HCT116 (cell line): ENCODE measurements at places on chromosomes 7 and 10.
A peak's percentile ranks its signal among the peaks of the same experiment; 100 is the strongest.

DNA sequence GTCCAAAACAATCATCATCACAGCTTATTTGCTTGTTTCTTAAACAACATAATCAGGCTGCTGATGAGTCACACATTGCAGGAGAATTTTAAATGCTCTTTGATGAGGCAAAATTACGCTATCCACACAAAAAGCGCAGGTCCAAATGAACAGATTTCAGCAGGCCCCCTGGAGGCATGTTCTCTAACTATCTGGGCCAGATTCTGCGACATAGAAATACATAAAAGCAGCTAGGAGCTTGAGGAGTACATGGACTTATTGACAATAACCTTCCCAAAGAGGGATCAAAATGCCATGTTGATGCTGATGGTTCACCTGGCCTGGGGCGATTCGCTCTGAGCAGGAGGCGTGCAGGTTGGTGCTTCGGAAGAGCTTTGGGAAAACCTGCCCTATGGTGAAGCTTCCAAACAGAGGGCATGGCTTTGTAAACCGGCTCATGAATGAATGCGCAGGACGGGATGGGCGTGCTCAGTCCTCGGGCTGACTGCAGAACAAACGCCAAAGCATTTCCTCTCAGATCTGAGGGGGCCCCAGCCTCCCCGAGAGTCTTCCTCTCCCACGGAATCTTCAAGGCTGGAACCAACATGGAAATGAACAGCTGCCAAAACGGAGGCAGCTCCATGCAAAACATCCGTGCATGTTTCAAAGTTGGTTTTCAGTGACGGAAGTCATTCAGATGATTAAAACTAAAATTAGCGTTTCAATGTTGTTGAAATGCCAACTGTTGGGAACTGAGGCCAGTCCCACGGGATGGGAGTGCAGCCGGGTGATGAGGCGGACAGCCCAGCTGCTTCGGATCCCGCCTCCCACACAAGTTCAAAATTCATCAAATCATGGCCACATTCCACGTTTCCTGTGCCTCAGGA is 179.6 kb downstream of the TCERG1L start:
- no peak for DNase-seq

- DNase-seq = no peak
Observed at GRCh38 chr10:70498970-70499835, 20.6 kb downstream of the PALD1 start.

DNA sequence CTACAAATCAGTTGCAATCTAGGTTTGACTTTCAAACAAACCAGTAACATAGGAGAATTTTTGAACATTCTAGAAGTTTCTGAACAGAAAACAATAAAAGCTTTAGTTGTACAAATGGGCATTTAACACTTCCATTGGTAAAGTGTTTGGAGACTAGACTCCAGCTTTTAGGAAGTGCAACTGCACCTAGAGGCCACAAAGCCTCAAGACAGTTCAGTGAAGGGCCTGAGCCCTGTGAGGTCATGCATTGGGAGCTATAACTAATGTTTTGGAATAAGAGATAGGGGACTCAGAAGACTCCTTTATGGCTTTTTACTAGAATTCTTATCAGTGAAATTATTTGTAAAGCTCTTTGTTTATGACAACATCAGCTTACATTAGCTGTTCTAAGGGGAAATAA is 3.0 kb upstream of the EPHB6 start:
- no peak for DNase-seq

DNA sequence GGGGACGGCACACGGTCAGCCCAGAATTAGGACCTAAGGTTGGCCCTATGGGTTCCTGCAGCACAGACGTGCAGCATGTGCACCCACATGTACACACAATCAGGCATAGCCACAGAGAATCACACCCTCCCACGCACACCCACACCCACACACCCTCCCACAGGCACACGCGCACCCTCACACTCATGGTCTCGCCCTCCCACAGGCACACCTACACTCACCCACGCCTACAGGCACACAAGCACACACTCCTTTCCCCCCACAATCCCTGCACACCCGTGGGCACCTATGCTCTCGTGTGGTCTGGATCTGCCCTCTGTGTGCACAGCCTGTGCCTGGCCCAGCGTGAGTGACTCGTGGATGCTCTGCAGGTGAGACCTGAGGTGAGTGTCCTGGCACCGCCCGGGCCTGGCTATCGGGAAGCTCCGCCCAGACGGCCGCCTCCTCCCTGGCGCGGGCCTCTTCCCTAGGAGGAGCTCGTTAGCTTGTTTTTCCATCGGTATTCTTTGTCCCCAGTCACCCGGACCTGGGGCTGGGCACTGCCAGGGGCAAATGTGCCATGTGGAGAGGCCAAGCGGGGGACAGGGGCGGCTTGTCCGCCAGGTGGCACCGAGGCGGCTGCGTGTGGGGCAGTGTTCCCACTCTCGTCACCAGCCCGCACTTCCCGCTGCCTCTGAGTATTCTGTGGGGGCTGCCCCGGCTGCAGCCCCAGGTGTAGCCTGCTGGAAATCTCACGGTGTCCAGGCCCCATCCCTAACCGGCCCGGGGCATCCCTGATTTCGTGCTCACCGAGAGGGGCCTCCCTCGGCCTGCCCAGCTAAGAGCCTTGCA is 110.2 kb upstream of the FAM20C start:
- DNase-seq = no peak

GRCh38 chr10:12965571-12965970 is 35.9 kb downstream of the CCDC3 start:
- DNase-seq = no peak

DNA sequence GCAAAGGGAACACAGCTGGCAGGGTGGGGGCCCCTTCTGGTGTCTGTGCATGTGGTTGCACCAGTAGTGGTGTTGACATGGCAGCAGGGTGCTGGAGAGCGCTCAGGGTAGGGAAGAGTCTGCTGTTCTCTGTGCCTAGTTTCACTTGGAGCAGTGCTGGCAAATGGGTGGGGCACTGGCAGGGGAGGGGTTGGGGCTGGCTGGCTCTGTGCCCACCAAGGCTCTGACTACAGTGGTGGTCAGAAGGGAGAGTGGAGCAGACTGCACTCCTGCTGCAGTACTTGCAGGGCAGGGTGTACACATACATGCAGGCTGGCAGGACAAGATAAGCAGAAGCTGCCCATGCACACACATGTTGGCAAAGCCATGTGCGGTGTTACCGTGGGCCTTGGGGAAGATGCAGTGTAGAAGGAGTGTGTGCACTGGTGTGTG is 18.2 kb downstream of the FAM25A start:
- no peak for DNase-seq

DNA sequence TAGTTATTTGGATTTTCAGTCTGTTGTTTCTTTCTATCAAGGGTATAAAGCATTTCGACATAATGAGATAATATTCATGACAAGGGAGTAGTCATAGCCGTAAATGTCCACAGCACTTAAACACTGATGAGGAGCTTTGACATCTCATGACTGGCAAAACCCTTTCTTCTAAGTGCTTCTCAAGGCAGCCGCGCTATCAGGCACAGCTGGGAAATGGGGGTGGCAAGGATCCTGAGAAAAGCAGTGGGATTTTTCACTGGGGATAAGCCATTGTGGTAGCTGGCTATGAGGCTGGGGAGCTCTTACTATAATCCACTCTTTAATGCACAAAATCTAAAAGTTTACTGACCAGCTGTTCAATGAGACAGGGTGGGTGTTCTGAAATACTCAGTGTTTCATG is 493.2 kb upstream of the KLF6 start:
- DNase-seq = no peak

DNA sequence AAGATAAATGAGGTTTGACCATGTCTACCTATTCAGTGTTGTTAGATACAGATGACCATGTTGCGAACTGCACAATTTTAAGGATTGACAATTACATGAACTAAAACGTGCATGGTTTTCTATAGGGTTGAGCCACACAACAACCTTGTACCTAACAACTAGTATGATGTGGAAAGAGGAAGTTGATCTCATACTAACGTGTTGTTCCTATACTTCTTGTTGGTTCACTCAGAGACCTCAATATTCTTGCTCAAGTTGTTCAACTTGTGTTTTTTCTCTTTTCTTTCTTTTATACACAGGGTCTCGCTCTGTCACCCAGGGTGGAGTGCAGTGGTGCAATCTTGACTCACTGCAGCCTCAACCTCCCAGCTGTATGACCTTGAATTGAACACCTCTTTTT is 6.1 kb upstream of the KEL start:
- no peak for DNase-seq

DNA sequence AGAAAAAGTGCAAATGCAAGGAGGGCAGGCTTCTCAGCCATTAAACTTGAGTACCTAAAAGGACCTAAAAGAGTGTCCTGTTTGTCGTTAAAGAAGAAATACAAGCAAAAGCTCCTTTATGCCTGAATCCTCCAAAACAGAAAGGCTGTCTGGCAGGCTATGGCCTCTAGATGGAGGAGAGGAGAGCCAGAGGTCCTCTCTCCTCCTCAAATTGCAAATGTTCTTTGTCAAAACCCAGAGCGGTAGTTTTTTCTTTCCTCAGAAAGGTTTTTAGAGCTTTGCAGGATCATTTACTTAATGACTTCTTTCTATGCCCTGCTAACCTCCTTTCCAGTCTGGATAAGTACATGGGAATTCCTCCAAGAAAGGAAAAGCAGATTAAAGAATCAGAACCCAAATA is 1.9 kb upstream of the SORCS1 start:
- DNase-seq = no peak

GRCh38 chr10:31148951-31149350 is 117.3 kb upstream of the ZNF438 start:
- no peak for DNase-seq

DNA sequence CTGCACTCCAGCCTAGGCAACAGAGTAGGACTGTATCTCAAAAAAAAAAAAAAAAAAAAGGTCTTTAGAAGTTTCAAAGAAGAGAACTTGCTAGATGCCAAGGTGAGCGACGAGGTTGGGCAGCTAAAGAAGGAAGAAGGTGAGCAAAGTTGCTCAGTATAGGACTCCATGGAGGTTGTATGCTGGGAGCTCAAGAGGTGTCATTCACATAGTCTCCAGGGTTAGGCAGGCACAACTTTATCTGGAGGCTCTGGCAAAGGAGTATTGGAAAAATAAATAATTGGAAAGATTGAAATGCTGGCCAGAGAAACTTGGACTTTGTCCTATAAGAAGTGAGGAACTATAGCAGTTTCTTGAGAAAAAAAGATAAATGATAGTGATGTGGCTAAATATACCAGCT is 74.5 kb downstream of the NRF1 start:
- DNase-seq = no peak

DNA sequence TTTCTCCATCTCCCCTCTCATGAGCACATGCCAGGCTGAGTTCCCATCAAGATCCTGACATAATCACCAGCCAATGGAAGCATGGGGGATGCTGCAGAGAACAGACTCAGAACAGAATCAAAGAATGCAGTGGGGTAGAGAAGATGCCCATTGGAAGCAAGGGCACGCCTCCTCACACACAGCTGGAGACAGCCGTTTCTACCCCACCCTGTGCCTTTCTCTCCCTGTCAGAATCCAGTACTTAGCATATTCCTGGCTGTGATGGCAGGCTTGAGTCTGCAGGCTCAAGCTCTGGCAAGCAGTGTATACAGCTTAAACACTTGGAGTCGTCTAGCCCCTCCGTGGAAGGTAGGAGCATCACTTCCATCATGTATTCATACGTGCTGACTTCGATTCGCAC is 867.9 kb downstream of the NRG3 start:
- no peak for DNase-seq

DNA sequence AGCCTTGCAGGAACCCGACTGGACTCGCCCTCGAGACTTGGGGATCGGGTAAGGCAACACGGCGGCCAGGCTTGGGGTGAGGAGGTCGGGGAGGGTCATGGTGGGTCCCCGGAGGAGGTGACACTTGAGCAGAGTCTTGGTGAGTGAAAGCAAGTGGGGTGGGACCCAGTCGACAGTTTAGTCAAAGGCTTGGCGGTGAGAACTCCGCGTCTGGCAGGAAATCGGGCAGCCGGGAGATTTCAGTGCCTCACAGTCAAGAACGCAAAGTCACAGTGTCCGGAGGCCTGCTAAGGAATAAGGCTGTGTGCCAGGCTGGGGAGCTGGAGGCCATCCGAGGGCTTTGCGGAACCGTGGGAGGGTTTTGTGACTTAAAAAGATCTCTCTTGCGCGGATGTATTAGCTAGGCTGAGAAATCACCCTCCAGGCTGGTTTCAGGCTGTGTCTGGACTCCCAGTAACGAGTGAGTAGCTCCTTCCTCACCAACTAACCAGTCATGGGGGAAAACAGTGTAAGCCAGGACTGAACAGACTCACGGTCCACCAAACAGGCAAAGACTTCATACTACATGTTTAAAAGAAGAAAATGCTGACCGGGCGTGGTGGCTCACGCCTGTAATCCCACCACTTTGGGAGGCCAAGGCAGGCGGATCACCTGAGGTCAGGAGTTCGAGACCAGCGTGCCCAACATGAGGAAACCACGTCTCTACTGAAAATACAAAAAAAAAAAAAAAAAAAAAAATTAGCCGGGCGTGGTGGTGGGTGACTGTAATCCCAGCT is 613 bp downstream of the AP5Z1 start:
- DNase-seq = no peak

GRCh38 chr10:17951868-17952371 is at the start of gene SLC39A12:
SLC39A12 (plus strand) TSS chr10:17951918; CDS start chr10:17953277, 1,359 bp downstream.
- no peak for DNase-seq

GRCh38 chr7:150855476-150856302 is 3.4 kb downstream of the AOC1 start:
- DNase-seq = no peak

DNA sequence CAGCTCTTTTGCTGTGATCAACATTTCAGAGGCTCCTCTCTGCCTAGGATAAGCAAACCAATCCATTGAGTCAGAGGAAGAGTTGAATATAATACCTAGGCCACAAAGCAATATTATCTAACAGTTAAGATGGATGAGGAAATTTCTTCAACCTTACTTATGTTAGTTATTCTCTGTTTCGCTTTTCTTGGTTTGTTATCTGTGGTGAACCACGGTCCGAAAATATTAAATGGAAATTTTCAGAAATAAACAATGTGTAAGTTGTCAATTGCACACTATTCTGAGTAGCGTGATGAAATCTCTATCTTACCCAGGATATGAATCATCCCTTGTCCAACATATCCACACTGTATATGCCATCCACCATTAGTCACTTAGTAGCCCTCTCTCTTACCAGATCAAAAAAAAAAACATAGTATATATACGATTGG is 1.5 kb upstream of the HTR7 start:
- DNase-seq = peak; percentile 69

DNA sequence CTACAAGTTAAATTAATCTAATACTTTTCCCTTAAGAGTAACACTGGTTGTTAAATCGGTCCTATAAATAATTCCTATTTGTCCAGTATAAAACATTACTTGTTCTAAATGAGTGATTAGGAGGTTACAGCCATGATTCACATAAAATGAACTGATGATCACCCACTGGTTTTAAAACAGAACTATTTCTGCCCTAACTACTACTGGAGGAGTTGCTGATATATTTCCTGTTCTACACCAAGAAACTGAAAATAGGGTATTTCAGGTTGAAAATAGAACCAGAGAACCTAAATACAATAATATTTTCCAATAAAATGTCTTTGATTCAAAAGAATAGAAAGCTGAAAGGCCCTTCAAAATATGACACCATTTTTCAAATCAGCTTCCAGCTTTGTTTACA is 30.9 kb downstream of the DNAJC1 start:
- DNase-seq = no peak

GRCh38 chr7:68205826-68206225 is 1209.2 kb downstream of the TYW1 start:
- no peak for DNase-seq
